ENCODE measurements at places on chromosomes 13 and 19.

GRCh38 chr13:109509154-109509900 lies 277.1 kb downstream of the IRS2 start:
- peak; percentile 45 for DNase-seq

GRCh38 chr19:54024660-54025059 lies 33.2 kb downstream of the CACNG6 start:
- DNase-seq: no peak

DNA sequence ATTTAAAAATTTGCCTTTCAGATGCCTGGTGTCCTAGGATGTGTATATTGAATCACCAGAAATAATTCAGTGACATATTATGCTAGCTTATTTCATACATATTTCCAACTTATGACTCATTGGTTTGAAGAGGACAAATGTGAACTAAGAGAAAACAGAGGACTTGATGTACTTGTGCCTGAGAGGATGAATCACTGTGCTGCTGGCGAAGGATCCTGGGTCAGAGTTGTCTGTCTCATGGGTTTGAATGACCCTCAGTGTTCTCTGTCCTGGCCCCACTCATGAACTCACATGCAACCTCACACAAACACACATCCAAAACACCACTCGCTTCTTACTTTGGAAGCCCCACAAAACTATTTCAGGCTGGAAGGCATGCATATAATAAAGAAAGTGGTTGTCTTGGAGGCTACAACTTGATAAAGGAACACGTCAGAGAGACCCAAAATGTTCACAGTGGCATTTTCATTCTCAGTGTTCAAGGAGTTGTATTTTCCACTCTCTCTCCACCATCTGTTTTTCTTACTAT lies 129.0 kb upstream of the SPRY2 start:
- no peak for DNase-seq

GRCh38 chr19:28534766-28535351 lies 678.1 kb downstream of the UQCRFS1 start:
- DNase-seq: no peak

- DNase-seq: no peak
These were observed 273.5 kb downstream of the SHISA2 start for GRCh38 chr13:25778365-25778764.
